ENCODE measurements at places on chromosomes 2 and 18. TPM values are rescaled to one million over a fixed set of nuclear protein-coding genes. Genes with fewer than 3 reads are reported as not detected.

The C2orf66 gene
- polyA plus RNA-seq, result not detected

The ITGB6 gene
- 31.8 TPM for polyA plus RNA-seq

The ICA1L gene
- polyA plus RNA-seq, result 7.8 TPM

The MPP4 gene
- 0.13 TPM for polyA plus RNA-seq

The TLX2 gene
- not detected for polyA plus RNA-seq

The DLGAP1 gene
- 3.5 TPM for polyA plus RNA-seq

DNA sequence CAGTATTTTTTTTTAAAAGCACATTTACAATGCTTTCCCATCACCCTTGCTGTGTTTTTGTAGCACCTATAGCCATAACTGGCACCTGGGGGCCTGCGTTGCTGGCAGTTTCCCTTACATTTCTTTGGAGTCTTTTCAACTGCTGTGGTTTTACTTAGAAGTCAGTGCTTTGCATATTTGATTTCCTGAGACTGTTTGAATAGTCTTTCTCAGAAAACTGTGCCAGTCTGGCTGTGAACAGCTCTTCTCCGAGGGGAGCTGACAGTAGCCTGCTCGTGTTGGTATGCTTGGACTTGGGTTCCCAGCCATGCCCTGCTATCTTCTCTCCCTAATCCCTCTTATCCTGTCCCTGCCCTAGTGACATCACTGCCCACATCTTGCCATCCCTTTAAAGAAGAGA lies 81.5 kb downstream of the DPP4 start:
- no peak for DNase-seq

DNA sequence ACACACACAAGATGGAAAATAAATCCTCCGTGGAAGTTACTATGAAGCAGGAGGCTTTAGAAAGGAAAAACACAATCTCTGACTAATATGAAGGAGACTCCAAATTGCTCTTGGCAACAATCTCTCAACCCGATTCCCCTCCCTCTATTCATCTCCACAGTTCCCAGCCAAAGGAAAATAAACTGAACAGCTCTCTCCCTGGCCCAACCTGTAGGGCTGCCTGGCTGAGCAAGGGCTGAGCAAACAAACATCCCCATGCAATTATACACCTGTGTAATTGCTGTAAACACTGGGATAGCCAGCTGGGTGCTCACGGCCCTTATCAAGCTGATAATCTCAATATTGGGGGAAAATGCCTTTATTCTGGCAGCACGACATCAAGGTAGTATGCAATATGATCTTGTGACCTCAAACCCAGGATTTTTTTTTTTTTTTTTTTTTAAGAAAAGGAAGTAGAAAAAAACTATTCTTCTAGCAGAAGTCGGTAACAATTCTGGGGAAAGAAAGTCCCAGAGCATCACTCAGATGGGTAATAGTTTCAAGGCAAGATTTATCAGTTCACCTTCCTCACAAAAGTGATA lies 203.3 kb upstream of the SMAD2 start:
- DNase-seq, result peak; percentile 62

DNA sequence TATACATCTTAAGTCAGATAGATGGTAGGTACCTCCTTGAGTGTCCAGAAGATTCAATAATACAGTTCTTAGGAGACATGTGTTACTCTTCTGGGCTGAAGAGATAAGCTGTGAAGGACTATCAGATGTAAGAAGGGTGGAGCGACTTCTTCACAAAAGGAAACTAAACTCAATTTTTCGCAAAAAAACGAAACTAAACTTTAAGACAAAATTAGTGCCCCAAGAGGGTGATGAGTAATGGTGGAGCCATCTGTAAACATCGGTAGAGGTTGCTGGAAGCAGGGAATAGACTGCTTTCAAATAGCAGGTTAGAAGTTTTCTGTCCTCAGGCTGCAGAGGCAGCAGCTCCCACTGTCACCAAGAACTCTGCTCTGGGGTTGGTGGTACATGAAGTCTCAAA lies 111.6 kb upstream of the TACR1 start:
- no peak for DNase-seq

GRCh38 chr2:209977386-209978239 lies 24.8 kb upstream of the RPE start:
- DNase-seq, result peak; percentile 24

- DNase-seq, result no peak
Measured at GRCh38 chr2:46981662-46982350, 66.2 kb upstream of the MCFD2 start.

- DNase-seq, result no peak
Measured at GRCh38 chr2:237194906-237195305, 109.2 kb downstream of the COPS8 start.

DNA sequence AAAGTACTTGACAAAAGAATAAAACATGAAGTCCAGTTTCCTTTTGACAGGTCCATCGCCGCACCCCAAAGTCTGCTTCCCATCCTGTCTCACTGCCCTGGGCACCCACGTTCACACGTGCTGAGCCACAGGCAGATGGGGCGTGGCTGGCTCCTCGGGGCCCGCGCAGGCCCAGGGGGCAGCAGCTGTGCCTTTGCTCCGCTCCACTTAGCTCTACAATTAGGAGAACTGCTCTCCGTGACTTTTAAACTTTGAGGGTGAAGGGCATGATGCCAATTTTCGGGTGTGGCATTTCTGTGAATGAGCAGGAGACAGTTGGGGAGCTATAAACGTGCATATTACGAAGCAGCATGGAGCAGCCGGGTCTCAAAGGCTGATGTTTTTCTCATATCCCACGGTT lies 152.4 kb downstream of the TDRD15 start:
- no peak for DNase-seq

- no peak for DNase-seq
Measured at GRCh38 chr18:3552305-3552704, 102.3 kb downstream of the TGIF1 start.

GRCh38 chr2:117774716-117775115 lies 39.8 kb upstream of the DDX18 start:
- no peak for DNase-seq

DNA sequence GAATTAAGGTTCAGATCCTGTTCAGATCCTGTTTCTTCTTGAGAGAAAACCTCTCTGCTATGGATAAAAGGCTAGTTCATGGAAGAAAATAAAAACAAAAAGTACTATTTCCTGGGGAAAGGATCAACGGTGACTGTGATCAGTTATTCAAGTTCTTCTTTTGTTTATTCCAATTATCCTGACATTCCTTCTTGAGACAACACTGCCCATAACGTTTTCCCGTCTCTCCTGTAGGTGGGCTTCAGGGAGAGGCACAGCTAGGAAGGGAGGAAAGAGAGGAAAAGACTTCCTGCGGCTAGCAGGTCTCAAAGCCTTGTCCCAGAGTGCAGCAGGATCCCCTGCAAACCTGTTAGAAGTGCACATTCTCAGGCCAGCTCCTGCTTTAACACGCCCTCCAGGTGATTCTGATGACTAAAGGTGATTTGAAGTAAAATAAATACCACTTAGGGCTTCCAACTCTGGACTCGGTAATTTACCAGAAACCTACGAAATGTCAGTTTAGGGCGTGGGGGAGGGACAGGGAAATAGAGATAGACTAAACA lies 4.5 kb upstream of the FHL2 start:
- DNase-seq, result no peak

DNA sequence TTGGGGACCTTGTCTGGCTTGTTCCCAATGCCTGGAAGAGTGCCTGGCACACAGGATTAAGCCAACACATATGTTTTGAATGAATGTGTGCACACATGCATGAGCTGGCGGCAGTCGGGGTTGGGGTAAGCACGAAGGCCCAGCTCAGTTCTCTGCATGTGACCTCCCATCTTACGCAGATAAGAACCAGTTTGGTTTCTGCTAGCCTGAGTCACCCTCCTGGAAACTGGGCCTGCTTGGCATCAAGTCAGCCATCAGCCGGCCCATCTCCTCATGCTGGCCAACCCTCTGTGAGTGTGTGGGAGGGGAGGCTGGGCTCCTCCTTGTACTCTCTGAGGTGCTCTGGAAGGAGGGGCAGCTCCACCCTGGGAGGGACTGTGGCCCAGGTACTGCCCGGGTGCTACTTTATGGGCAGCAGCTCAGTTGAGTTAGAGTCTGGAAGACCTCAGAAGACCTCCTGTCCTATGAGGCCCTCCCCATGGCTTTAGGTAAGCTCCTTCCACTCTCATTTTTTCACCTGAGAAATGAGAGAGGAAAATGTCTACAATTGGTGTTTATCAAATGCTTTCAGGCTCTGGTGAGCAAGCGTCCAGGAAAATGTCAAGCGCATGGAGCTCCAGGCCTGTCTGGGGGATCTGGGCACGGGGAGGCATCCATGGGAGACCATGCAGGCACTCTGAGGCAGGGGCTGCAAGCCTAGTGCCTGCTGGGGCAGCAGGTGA lies 9.7 kb upstream of the IL1RN start:
- DNase-seq, result peak; percentile 67

DNA sequence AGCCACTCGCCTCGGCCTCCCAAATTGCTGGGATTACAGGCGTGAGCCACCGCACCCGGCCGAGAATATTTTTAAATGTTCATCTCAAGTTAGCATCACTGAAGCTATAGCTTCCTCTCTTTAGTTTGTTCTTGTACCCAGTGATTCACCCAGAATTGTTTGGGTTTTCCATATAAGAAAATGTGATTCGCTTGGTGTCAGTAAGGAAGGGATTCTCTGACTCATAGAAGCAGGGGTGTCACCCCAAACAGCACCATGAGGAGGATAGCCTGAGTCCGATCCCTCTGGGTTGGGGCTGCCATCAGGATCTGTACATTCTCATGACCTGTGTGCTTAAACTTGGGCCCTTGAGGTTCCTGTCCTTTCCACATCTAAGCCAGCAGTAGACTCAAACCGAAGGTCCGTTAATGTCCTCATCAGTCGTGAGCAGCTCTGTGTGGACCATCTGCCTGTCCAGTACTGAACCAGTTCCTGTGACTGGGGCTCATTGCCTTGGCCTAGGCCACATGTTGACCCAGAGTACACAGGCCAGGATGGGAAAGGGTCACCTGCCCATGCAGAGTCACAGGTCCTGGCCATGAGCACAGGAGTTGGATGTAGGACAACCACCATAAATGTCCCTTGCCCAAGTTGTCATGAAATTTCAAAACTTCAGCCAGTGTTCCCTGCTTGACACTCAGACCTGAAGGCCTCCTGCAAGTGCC lies 311.9 kb downstream of the GBX2 start:
- no peak for DNase-seq

DNA sequence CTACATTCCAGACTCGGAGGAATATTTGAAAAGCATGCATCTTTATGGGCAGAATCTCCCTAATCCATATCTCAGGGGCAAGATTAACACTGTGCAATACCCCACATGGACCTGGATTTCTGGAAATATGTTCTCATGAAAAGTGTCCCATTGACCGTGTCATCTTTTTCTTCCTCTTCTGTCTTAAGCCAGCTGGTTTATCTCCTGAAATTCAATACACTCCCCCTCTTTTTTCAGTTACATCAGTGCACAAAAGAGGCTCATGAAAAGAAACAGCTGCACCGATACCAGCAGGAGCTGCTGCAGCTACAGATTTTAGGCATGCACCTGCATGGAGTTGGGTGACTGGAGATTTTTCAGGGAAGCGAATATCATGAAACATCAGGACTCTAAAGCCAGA lies 117.2 kb downstream of the SLC4A3 start:
- no peak for DNase-seq

DNA sequence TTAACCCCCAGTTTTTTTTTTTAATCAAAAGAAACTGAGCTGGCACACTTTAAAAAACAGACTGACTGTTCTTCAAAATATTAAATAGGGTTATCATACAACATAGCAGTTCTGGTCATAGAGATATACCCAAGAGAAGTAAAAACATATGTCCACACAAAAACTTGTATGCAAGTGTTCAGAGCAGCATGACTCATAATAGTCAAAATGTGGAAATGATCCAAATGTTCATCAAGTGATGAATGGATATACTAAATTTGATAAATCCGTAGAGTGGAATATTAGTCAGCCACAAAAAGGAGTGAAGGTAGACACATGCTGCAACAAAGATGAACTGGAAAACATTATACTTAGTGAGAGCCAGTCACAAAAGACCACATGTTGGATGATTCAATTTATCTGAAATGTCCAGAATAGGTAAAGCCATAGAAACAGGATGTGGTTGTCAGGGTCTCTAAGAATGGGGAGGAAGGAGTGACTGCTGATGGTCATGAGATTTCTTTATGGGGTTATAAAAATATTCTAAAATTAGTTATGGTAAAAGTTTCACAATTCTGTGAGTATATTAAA lies 5.1 kb downstream of the SMIM21 start:
- no peak for DNase-seq

DNA sequence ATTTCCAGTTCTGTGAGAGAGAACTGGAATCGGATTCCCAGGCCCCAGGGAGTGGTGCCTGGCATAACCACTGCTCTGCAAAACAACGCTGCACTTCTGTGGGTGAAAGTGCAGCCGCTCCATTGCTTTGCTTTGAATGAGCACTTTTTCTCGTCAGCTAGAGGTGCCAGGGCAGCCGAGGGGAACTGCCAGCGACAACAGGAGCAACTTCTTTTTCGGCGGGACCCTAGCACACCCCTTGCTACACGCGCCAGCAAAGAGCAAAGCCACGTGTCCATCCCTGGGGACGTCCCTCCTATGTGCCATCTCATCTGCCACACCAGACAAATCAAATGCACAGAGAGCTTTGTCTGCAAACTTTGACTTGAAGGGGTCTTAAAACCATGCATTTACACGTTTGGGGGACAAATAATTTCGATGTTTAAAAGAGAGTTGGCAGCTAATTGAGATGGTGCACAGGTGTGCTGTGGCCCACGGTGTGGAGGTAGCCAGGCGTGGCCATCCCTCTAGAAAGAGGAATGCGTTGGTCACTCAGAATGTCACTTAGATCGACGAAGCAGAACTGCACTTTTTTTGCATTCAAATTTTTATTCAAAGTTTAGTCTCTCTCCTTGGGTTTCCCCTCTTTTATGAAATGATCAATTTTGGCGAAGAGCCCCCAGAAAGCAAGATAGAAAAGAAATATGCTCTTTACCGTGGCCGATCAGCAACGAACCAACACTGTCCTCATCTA lies 151.8 kb downstream of the MBP start:
- no peak for DNase-seq

DNA sequence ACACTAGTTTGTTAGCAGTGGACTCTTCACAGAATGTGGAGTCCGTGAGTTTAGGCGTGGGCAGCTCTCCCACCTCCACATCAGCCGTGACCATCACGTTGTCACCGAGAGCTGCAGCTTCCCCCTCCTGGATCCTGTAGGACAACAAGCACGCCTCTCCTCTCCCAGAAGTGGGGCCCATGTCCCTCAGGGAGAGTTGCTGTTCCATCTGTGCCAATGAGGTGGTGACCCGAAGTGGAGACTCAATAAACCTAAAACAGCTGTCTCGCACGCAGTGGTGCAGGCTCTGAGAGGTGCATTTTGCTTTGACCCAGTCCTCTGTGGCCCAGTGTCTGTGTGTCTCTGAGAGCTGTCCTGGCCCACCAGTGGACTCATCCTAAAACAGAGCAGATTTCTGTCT lies 456.5 kb upstream of the SOX11 start:
- DNase-seq, result no peak

DNA sequence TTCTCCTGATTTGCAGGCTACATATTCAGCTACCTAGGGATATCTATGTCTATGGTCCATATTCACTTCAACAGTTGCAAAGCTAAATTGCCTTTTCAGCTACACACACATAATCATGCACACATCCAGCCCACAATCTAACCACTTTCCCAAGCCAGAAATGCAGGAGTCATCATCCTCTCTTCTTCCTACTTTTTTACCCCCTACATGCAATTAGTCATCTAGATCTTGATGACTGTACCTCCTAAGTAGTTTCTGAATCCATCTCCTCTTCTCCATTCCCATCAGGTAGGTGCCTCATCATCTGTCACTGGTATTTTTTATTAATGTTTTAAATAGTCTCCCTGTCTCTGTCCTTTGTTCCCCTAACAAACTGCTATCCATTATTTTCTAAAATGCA lies 23.7 kb upstream of the SPRED2 start:
- DNase-seq, result peak; percentile 86

Measured in muscle of back (tissue), 13 donors.